ENCODE measurements at places on chromosomes 4 and X.

DNA sequence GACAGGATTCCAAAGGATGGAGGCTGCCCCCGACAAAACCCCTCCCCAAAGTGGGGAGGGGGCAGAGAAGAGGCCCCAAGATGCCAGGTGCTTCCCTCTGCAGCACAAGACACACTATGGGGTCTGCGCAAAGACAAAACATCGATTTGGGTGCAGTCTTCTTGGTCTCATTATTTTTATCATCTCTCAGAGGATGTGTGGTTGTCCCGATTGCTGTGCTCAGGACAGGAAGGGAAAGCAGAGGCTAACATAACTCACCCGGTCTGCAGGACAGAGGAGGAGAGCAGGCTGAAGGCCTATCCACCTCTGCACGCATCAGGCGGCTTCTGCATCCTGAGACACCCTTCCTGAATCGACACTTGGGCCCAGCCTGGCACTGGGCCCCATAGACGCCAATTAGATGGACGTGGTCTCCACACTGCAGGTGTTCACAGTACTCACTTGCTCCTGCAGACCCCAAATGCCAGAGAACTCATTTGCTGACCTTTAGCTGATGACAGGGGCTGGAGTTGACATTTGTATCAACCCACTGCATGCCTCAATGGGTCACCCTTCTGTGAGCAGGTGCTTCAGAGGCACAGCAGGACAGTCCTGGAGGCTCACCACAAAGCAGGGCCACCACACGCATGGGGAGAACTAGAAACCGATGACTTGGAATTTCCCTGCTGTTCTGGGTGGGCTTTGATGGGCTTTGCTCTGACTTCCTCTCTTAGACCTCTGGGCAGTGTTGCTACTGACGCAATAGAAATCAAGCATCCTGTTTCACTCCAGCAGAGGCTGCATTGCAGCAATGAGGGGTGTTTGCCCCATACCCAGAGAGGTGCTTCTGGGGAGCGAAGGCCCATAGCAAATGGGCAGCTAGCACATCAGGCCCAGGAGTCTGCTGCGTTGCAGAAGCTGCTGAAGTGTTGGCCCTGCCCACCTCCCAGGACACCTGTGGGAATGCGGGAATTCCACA lies 96.3 kb upstream of the ENPP6 start:
- peak; percentile 94 for DNase-seq

- no peak for DNase-seq
Measured at GRCh38 chr4:2643555-2643954, 107.1 kb downstream of the FAM193A start.

GRCh38 chr4:14465507-14465906 lies 536.8 kb upstream of the CPEB2 start:
- DNase-seq: no peak

DNA sequence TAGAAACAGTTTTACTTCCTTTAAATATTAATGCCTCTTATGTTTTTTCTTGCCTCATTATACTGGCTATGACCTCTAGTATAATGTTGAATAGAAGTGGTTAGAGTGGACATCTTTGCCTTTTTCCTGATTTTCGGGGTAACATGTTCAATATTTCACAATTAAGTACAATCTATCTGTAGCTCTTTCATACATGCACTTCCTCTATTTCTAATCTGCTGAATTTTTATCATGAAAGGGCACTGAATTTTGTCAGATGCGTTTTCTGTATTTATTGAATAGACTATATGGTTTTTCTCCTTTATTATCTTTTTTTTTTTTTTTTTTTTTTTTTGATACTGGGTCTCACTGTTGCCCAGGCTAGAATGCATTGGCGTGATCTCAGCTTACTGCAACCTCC lies 29.0 kb downstream of the MECP2 start:
- DNase-seq: no peak

GRCh38 chrX:40617566-40617965 lies 5.7 kb upstream of the MPC1L start:
- no peak for DNase-seq

- peak; percentile 19 for DNase-seq
Measured at GRCh38 chr4:156999175-156999517, 27.5 kb upstream of the PDGFC start.

- DNase-seq: no peak
Measured at GRCh38 chr4:115292320-115293092, 179.1 kb upstream of the NDST4 start.

- no peak for DNase-seq
Measured at GRCh38 chrX:53642337-53642736, 44.2 kb downstream of the HUWE1 start.

GRCh38 chr4:80732010-80732409 lies 298.5 kb upstream of the BMP3 start:
- no peak for DNase-seq

GRCh38 chrX:123830309-123830708 lies 29.5 kb upstream of the XIAP start:
- DNase-seq: peak; percentile 93

DNA sequence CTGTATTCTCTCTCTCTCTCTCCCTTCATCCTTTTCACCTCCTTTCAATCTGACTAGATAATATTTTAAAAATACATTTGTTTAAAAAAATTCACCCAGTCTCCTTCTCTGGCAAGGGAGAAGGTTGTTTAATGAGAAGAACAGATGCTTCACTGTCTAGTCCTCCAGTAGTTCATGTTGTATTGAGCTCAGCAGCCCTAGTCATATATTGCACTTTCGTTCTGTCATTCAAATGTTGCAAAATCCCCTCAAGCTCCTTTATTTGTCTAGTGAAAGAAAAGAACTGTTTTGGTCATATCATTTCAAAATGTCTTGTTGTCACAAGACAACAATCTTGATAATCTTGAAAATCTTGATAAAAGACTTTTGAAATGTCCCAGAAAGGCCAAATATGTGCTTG lies 248.0 kb downstream of the GALNTL6 start:
- DNase-seq: no peak

DNA sequence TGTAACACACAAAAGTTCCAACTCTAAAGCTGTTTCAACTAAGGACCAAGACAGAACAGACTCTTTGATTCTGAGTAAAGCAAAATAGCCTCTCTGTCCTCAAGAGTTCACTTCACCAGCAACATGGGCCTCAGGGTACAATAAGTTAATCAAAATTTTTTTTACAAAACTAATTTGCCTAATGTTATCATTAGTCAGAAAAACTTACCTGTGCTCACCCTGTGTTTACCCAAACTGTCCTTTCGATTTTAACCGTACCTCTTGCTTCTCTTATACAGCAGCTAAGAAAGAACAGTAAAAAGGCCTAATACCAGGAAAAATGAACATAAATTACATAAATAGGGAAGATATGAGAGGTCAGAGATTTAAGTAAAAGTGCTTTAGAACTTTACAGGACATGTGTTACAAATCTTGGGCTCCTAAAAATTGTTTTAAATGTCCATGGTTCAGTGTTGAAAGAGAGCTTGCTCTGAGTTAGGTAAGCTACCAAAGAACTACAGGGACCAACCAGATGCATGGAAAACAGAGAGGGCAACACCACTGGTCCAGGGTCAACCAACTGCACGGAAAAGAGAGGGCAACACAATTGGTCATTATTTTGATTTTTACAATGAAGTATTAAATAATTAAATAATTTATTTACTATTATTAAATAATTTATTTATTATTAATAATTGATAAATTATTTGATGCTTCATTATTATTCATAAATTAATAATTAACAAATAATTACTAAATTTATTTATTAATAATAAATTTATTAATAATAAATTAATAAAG lies 73.1 kb downstream of the FAT1 start:
- no peak for DNase-seq

GRCh38 chr4:169397762-169398161 lies 127.0 kb upstream of the SH3RF1 start:
- no peak for DNase-seq

DNA sequence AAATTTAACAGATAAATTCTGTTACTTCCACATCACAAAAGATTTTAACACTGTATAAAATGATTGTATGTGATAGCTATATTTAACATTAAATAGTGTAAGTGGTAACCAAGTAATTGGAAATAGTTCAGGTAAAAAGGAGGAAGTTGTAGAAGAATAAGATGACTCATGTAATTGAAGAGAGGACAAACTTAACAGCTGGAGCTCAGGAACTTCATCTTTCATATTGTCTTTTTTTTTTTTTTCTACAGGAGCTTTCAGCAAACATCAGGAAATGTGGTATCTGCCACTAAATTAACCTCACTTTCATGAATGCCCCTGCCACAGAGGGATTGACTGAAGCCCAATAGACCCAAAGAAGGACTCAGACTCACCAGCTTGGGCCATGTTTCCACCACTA lies 188.4 kb upstream of the VEGFC start:
- DNase-seq: peak; percentile 31

GRCh38 chrX:105845631-105846030 lies 23.3 kb downstream of the NRK start:
- DNase-seq: no peak

DNA sequence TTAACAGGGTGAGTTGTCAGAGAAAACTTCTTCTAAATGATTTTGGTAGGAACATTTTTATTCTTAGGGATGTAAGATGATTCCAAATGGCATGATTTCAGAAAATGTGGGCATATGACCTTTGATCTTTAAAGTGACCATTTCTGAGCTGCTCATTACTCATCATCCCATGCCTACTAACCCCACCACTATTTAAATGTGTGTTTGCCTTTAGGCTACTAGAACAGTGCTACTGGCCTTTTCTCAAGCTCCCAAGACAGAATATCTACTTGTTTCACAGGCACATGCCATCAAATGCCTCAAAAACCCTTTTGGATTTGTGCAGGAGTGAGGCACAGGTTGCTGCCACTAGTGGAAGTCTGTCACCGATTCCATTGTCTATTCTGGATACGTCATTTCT lies 428.2 kb downstream of the ADAM29 start:
- DNase-seq: no peak

GRCh38 chrX:136021903-136022302 lies 36.7 kb downstream of the SLC9A6 start:
- DNase-seq: no peak

DNA sequence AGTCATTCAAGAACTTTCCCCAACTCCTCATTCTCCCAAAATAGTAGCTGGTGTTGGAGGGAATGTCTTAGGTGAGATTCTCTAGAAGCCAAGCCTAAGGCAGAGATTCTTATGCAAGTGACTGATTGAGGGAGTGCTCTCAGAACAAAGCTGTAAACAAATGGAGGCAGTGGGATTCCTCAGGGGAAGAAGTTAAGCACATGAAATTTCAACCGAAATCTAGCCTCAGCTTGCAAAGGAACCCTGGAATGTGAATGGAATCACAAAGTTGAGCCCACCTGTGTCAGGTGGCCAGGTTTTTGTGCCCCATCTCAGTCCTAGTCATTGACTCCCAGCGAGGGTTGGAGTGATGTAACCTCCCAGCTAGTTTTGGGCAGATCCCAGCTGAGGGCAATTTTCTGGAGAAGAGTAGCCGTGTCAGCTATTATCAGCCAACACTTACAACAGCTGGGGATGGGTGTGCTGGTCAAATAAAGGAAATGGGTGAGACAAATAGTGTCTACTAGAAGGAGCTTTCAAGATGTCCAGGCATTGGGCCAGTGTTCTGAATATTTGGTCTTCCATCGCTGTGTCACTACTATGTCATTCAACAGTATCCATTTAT lies 29.7 kb upstream of the FGF2 start:
- no peak for DNase-seq

DNA sequence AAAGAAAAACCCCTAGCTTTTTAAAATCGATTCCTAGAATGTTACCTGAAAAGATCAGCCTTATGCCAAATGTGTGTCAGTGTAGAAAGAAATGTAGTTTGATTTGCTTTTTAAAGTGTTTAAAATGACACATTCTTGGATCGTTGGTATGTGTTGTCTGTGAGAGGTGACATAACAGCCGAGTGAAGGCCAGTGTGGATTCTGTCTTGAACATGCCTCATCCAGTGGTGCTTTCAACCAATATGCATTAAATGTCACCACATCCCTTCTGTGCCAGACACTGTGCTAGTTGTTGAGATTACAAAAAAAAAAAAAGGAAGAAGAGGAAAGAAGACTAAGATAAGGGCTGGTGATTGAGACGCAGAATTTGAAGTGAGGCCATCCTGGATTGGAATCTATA lies 994.2 kb upstream of the TENM3 start:
- no peak for DNase-seq

GRCh38 chr4:134382478-134383227 lies 181.1 kb upstream of the PABPC4L start:
- no peak for DNase-seq

DNA sequence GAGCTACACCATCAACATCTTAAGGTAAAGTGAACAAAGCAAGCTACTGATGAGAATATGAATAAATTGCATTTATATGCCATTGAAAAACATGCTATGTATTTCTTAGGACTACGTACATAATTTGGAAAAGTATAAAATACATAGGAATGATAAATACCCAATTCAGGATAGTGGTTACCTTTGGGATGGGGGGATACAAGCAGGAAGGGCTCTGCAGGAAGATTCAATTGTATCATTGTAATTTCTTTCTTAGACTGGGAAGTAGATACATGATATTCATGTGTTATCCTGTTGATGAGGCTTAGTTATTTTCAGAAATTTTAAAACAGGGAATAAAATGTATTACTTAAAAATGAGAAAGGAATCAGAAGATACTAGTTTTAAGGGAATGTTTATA lies 43.4 kb downstream of the TRAPPC11 start:
- no peak for DNase-seq

- no peak for DNase-seq
Measured at GRCh38 chr4:27009539-27009938, 148.9 kb downstream of the STIM2 start.

DNA sequence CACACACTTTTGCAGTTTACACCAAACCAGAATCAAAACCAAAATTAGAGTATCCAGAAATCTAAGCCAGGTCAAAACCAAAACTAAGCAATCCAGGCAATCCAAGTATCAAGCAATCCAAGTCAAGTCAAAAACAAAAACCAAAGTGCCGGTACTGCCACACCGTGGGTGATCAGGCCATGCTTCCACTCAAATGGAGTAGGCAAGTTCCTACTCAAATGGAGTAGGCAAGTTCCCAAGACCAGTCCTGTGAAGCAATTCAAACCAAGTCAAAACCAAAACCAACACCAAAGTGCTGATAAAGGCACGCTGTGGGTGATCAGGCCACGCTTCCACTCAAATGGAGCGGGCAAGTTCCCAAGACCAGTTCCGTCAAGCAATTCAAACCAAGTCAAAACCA lies 31.3 kb downstream of the MID1 start:
- no peak for DNase-seq

GRCh38 chr4:140243278-140243753 lies 89.3 kb upstream of the MAML3 start:
- no peak for DNase-seq

DNA sequence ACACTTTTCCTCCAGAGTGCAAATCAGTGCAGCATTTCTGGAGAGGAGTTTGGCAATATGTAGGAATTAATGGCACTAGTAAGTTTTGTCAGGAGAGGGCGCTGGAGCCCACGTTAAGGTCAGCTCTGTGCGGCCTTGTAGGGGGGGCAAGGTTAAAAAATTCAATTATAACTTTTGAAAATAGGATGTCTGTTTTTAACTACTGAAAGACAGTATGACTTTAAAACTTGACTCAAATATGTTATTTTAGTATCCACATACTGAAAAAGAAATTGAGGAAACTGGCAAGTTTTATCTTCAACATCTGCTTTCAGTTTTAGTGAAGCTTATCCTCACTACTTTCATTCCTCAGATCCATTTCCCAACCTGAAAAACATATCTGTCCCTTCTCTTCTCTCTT lies 30.9 kb upstream of the HSD17B13 start:
- peak; percentile 14 for DNase-seq

- DNase-seq: no peak
Measured at GRCh38 chrX:3697701-3698279, 15.7 kb downstream of the PRKX start.

GRCh38 chrX:47184486-47184885 lies 9.1 kb upstream of the UBA1 start:
- no peak for DNase-seq
